ENCODE measurements at places on chromosomes 5 and 9.
A peak's percentile ranks its signal among the peaks of the same experiment; 100 is the strongest.

GRCh38 chr5:159645179-159645846, 271.0 kb upstream of the ADRA1B start:
- DNase-seq = no peak

GRCh38 chr5:33611877-33612276, 171.1 kb downstream of the TARS1 start:
- DNase-seq = no peak

DNA sequence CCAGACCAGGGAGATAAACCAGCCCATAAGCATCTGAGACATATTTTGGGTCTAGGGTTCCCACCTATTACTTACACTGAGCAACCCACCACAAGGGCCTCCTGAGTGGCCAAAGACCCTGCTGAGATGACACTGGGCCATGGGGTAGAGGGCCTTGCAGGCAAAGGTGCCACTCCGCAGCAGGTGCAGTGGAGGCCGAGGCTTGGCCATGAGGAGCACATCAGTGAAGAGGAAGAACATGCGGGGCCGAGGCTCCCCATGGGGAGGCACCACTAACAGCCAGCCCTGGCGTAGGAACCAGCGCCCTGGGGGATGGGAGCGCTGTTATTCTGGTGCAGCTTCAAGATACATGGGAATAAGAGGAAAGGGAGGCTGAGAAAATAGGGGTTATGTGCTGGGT, 2.6 kb downstream of the ARHGEF39 start:
- DNase-seq = no peak

- DNase-seq = no peak
These were observed 246.8 kb downstream of the ARHGAP26 start for GRCh38 chr5:143016777-143017516.

GRCh38 chr9:113398796-113399195, 2.3 kb downstream of the ALAD start:
- no peak for DNase-seq

- no peak for DNase-seq
These were observed 8.4 kb downstream of the HDAC3 start for GRCh38 chr5:141628175-141628788.

- no peak for DNase-seq
These were observed 160.6 kb downstream of the GADD45G start for GRCh38 chr9:89765211-89765946.

DNA sequence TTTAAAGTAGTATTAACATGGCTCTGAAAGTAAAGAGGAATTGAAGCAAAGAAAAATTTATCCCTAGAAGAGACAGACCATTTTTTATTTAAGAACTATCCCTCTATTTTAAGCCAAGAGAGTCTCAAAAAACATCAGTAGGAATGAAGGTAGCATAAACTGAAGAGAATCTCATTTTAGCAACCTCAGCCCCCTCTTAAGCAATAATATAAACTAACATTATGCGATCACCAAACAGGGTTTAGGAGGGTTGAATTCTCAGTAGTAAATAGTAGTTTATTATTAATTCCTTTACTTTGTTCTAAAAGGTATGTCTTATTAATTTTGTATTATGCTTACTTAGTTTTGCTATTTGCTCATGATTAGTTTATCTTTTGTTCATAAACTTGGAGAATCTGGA, 287.4 kb downstream of the CDK5RAP2 start:
- no peak for DNase-seq

DNA sequence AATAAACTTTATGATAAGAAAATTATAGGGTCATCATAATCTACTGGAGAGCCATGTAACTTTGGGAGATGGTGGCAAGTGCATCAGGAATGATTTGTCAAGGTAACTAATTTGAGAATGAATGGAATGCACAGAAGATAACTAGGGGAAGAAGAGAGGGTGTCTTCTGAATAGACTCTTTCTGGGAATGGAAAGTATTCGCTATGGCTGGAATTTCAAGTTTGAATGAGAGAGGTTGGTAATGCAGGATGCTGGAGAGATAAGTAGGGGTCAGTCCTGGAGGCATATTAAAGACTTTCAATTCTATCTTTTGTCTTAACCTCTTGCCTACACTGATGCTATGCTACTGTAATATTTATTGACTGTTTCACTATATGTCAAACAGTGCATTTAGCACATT, 714.2 kb downstream of the CETN3 start:
- no peak for DNase-seq

DNA sequence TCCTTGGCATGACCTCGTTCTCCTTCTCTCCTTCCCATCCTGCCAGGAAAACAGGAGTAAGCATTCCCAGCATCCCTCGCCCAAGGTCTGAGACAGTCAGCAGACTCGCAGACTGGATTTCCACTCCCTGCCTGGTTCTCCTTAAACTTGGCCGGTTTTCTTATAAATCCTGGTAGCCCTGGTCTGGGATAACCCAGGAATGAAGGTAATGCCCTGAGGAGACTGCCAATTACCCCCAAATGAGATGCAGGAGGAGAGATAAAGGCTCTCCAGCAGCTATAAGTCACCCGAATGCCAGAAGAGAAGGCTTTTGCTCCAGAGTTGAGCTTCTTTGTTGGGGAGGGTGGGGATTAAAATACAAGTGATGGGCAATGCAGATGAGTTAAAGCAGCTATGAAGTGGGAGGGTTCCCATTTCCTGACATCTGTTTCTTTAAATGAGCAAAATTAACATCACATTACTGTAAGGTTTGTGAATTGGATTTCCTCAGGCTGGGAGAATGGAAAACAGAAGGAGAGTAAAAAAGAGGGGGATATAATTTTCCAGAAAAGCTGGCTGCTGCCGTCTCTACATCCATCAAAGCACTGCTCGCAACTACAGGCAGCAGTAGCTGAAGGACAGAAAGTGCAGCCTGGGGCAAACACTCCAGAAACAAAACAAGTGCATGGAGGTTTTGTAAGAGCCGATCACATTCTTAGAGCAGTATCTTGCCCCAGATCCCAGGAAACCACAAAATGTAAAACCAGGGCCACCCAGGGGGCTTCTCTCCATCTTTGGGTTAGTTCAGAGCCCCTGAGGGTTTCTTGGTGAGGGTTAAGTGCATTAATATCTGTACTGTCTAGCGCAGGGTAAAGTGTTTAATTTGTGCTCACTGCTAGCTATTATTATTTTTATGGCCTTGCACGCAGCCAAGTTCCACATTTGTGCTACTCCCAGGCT, 177.6 kb upstream of the PANK3 start:
- no peak for DNase-seq

GRCh38 chr9:122307925-122308324, 43.2 kb downstream of the MRRF start:
- no peak for DNase-seq

- DNase-seq = no peak
These were observed at the start of gene CCDC152 for GRCh38 chr5:42756606-42757601. CCDC152 (plus strand) TSS chr5:42756818; CDS start chr5:42759122, 2,304 bp downstream.

GRCh38 chr5:16502866-16503265, 37.3 kb upstream of the ZNF622 start:
- DNase-seq = peak; percentile 69

DNA sequence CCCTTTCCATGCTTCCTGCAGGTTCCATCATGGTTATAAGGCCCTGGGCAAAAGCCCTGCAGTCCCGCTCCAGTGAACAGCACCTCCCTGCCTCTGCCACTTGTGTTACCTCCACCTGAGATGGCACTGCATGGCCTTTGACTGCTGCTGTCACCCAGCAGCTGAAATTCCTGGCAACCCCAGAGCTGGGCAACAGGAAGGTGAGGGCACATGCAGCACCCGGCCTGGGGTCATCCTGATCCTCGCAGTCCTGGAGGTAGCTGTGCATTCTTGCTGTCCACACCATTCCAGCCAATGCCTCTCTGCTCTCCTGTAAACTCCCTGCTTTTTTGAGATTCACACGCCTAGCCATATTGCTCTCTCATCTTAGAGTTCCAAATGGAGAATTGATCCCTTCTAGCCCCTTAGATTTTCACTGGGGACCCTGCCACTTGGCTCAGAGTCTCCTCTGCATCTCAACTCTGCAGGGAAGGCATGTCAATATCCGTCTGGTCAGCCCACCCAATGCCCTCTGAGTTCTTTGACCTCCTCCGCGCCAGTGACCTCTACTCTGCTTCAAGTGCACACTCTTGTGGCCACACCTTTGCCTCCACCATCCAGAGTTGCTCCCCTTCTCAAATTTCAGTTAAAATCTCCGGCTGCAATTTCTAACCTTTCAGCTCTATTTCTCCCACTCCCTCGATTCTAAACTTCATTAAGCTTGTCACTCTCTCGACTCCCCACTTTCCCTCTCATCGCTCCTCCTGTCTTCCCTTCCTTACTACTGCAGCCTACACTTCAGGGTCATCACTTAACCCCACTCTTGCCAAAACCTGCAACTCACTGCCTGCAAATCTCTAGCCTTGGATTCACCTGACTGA, 93.4 kb downstream of the ANKH start:
- DNase-seq = no peak

DNA sequence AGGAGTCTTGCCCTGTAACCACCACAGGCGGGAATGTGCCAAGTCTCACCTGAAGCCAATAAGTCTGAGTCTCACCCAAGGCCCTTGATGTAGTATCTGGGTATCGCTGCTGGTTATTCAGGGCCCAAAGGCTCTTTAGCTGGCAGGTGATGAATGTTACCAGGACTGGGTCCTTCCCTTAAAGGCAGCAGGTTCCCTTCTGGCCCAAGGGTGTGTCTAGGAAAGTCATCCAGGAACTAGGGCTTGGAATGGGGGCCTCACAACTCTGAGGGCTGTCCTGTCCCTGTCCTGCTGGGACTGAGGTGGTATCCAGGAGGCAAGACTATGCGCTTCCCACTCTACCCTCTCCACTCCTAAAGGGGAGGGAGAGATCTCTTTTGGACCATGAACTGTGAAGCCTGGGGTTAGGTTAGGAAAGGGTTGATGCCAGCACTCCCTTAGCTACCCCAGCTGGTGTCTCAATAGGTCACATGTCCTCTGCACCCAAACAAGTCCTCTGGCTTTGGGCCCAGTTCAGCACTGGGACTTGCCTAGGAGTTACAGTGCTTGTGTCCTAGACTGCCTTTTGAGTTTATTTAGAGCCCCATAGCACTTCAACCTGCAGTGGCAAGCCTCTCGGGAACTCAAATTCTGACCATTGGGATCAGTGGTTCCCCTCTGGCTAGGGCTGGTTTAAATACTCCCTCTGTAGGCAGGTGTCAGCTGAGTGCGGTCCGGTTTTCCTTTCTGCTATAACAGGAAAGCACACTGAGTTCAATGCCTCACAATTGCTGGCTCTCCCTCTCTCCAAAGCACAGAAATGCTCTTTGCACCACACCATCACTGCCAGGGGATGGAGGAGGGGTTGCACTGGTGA, 22.5 kb upstream of the RANBP3L start:
- DNase-seq = no peak

DNA sequence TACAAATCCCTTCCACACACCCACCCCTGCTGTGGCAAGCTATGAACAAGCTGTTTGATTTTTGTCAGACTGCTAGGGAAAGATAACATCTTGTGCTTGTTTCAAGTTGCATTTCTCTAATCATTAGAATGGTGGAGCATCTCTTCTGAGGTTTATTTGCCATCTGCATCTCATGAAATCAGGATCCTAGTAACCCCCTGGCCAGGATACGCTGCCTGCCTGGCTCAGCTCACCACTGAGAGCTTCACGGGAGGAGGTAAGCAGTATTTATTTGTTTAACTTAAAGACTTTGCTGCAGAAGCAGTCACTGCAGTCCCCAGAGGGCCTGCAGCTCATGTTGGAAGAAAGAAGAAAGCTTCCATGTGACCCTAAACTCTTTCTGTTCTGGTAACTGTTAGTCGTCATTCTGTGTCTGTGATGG, 83.3 kb upstream of the CXCL14 start:
- no peak for DNase-seq

- no peak for DNase-seq
These were observed 1728.3 kb upstream of the CDH9 start for GRCh38 chr5:28766565-28767158.

DNA sequence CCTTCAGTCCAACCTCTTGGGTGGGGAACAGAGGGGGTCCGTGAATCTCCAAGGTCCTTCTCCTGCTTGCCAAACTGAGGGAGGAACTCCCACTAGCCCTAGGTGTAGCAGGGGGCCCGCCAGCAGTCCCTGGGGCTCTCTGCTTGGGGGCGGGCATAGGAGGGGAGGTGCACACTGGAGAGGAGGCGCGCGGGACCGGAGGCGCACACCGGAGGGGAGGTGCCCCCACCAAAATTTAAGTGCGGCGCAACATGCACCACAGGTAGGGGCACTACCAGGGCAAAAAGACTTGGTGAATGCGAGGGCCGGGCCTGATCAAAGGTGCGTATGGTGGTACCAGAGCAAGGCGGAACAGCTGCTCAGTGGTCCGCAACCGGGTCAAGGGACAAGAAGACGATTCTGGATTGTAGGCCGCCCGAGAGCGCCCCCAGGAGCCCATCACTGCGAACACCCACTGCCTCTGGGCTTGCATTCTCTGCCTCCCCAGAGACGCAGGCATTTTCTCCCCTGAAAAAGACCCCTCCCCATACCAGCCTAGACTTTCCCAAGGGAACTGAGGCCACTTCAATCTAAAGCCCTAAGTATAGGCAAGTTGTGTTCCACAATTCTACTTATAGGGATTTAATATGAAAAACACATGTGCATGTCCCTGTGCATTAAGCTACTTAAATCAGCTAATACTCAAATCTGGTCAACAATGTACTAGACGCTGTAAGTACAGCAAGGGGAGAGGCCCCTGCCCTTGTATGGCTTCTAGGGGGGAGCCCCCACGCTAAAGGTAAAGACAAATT, 50.6 kb downstream of the TGFBI start:
- no peak for DNase-seq

- DNase-seq = no peak
These were observed 255.5 kb downstream of the PDE4D start for GRCh38 chr5:59637884-59638580.

- no peak for DNase-seq
These were observed 288.1 kb downstream of the ARL15 start for GRCh38 chr5:54022223-54022622.

- DNase-seq = peak; percentile 85
These were observed 63.2 kb downstream of the PRRT1B start for GRCh38 chr9:131608493-131609037.

- peak; percentile 15 for DNase-seq
These were observed 963 bp upstream of the HTR1A start for GRCh38 chr5:63963080-63963735.

- DNase-seq = no peak
These were observed 2.8 kb downstream of the MAMDC4 start for GRCh38 chr9:136854842-136855460.

- no peak for DNase-seq
These were observed 1.5 kb downstream of the PAPPA start for GRCh38 chr9:116154976-116155697.

- DNase-seq = no peak
These were observed 330.7 kb downstream of the NDUFS4 start for GRCh38 chr5:53891159-53891558.

Measured in PC-9 (cell line).